ENCODE measurements at places on chromosomes 2 and 18.

DNA sequence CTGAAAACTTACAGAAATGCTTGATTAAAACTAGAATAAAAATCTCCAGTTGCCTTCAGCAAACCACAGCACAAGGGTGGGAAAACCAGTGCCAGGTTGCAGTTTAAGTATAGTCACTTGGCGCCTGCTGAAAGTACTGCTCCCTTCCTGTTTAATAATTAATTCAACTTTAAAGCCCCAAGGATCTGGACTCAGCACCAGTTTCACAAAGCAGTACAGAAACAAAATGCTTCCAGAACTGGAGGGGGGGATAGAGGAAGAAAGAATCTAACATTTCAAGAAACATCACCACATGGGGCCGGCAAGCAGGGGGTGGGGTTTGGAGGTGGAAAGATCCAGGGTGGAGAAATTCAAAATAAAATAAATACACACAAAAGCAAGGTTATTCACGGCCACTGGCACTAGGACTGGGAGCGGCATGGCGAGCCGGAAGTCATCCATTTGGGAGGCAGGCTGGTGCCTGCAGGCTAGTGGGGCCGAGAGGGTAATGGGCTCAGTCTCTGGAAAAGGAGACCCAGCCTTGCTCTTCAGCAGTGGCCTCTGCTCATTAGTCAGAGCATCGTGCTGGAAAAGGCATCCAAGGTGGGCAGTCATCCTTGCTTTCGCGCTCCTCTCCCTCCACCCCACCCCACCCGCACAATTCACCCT lies 85.8 kb downstream of the POU3F3 start:
- DNase-seq: no peak

GRCh38 chr2:100733391-100734187 lies 86.3 kb upstream of the NPAS2 start:
- DNase-seq: no peak

GRCh38 chr2:40400336-40400953 lies 51.4 kb downstream of the SLC8A1 start:
- DNase-seq: no peak

DNA sequence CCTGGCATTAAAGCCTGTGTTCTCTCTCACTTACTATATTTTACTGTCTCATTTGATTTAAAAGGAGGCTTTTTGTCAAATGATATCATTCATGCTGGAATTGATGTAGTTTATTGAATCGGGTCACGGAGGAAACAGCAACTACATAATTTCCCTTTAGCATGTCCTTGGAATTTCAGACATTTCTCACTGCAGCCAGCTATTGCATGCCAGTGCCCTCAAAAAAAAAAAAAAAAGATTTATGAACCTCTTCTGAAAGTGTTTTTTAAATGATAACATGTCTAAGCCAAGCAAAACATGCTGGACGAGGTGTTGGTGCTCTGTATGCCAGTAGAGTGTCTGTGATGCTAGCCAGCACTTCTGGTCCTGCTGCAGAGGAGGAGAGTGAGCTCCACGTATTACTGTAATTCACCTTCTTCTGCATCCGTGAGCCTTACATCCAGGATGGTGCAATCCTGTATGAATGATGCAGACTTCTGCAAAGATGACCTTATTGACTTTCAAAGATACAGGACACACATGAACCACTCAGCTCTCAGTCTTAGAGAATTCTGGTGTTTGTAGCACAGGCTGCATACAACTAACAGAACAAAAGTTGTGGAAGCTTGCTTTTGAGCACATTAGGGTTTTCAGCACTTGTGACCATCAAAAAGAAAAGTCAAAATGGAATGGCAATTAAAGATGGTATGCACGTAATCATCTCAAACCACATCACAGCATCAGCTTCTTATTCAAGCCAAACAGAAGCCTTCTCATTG lies 31.1 kb downstream of the UGP2 start:
- no peak for DNase-seq

All from NCI-H748 treated with DMSO at 0.1 percent for 48 hours (cell line).